ENCODE measurements at places on chromosomes 6 and 20.

GRCh38 chr6:149043476-149044130 is 273.9 kb upstream of the TAB2 start:
- DNase-seq, result no peak

- no peak for DNase-seq
Observed at GRCh38 chr6:71887744-71888230, 1.4 kb downstream of the RIMS1 start.

GRCh38 chr20:62752671-62753501 is 43.4 kb upstream of the MRGBP start:
- DNase-seq, result no peak

- DNase-seq, result no peak
Observed at GRCh38 chr20:17868151-17868550, 100.4 kb downstream of the SNX5 start.

- no peak for DNase-seq
Observed at GRCh38 chr6:33583591-33584155, 3.6 kb upstream of the BAK1 start.

DNA sequence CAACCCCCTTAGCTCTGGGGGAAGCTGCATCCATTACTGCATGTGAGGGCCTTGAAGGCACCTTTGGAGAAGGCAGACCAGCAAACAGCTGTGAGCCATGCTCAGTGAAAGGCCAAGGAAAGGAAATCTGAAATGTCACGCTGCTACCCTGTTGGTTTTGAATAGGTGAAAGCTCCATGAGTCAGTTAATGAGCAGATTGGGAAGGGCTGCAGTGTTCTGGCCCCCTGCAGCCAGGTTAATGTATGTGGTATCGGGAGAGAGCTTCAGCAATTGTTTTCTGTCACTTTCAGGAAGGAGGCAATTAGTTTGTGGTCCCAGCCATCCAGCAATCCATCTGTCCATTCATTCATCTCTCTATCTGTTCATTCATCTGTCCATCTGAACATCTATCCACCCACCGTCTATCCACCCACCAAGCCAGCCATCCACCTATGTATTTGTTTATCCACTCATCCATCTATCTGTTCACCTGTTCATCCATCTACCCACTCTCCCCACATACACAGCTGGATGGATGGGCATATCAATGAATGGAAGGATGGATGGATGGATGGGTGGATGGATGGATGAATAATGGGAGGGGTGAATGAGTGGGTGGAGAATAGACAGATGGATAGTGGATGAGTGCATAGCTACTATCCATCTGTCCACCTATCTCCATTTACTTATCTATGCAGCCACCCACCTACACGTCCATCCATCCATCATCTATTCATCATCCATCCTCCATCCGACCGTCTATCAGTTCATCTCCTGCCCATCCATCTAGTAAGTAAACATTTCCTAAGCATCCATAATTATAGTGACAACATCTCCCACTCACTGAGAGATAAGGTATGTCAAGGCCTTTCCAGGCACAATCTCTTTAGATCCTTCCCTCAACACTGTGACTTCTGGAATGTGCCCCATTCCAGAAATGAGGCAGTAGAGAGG is 16.0 kb downstream of the PCK1 start:
- no peak for DNase-seq

GRCh38 chr20:50224052-50224451 is 33.4 kb downstream of the CEBPB start:
- DNase-seq, result no peak

DNA sequence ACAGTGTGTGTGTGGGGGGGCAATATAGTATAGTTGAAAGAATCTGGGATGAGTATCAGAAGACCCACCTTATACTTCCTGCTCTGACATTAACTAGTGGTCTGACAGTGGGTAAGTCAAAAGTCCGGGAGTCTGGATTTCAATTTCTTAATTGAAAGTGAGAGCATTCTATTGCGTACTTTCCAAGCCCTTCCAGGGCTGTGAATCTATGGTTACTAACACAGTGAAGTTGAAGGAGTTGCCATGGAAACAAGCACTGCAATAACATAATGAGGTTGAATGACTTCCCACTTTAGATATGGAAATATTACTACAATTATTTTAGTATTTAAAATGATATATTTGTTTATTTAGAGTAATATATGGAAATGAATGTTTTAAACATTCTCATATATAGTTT is 80.2 kb downstream of the MLIP start:
- no peak for DNase-seq

DNA sequence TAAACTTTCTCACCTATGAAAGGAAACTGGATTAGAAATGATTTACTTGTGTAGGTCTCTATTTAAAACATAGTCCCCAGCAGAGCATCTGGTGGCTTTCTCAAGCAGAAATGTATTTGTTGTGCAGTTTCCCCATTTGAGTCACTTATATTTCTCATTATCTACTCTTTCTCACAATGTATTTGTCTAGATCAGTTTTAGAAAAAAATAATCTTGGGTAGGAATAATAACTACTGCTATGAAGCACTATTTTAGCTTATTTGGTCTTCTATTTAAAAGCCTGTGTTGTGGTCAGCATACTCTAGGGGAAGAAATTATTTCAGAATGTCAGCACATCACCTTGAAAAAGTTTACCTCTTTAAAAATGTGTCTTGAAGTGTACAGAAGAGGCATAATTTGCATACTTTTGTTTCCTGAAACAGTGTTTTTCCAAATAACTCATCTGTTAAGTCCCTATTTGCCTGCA is 60.9 kb upstream of the PRL start:
- DNase-seq, result no peak

DNA sequence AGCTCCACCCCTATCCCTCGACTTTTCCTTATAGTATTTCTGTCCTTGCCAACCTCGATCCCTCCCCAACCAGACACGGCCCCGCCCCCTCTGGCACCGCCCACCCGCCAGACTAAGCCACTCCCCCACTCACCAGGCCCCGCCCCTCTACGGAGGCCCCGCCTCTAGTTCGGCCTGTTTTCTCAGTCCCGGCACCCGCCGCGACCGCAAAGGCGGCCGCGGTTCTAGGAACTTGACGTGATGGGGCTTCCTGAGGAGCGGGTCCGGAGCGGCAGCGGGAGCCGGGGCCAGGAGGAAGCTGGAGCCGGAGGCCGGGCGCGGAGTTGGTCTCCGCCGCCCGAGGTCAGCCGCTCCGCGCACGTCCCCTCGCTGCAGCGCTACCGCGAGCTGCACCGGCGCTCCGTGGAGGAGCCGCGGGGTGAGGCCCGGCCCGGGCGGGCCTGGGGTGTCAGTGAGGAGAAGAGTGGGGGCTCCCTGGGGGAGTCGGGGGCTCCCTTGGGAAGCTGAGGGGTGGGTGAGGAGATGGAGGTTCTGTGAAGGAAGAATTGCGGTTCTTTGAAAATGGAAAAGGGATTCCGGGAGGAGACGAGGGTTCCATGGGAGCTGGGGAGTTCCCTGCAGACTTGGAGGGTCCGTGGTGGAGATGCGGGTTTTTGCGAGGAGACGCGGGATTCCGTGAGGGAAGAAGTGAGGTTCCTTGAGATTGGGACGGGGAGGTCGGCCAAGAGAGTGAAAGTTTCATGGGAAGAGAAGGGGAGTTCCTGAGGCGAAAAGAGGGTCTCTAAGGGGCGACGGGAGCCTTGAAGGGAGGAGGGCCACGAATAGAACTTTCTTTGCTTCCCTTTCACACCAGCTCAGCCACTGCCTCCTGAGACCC is at the start of gene ACSS2:
TSS of gene ACSS2 (plus strand) at position 207 of the 877 bp plus-strand sequence. CDS start at position 241, 34 bp downstream.
- DNase-seq, result no peak

- DNase-seq, result no peak
Observed at GRCh38 chr6:5656226-5656625, 350.5 kb downstream of the NRN1 start.

DNA sequence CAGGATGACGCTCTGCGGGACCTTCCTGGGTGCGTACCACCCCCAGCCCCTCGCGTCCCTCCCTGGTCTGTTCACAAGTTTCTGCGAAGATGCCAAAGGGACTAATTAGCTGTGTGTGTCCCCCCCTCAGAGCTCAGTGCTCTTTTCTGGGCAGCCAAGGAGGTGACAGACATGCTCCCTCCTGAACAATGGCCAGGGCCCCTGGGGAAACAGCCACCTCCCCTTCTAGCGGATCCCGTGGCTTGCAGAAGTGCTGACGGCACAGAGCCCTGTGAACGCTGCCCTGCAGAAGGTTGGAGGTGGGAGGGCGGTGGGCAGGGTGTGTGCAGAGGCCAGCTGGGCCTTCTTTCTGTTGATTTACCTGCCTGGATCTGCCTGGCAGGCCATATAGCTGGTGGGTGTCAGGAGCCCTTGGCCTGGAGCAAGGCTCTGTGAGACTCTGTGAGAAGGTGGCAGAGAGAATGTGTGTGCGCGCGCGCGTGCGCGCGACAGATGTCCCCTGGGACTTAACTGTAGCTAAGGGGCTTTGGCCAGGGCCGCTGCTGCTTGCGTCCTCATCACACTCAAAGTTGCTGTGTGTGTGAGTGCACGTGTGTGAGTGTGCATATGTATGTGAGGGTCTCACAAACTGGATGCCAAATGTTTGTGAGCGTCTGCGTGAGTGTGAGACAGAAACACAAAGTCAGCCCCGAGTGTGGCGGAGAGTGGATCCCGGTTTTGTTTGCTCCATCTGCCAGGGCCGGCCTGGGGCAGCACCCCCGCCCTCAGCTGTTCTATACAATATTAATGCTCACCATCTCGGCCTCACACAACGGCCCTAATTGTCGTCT is 3.5 kb upstream of the MYT1 start:
- DNase-seq, result no peak

- no peak for DNase-seq
Observed at GRCh38 chr6:54860739-54861138, 14.2 kb downstream of the FAM83B start.

DNA sequence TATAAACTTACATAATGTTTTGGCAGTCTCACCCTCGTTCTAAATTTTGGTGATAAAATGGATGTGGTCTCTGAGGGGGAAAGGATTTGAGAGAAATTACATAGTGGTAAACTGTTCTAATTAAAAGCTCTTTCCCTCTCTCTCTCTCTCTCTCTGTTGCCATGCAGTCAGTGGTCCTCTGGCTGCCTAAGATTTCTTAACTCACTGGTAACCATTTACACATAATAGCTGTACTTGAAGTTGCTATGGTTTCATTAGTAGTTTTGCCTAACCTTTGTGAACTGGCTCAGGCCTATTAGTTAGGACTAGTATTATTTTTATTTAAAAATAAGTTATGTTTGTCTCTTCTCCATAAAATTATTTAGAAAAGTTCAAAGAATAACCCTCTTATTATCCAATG is 42.0 kb downstream of the MAPK14 start:
- DNase-seq, result no peak

DNA sequence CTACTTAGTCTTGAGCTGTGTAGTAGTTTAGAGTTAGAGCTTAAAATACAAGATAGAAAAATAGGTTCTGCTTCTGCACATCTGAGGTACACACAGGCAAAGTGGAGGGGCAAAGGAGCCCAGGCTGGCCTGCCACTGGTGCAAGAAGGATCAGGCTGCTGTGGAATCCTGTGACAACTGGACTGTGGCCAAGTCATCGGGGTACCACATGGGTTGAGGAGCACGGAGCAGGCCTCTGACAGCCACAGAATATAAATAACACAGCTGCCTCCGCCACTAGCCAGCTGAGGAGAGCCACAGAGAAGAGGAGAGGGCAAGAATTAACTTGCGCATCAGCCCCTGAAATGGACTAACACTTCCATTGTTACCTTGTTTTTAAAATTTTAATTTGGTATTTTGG is 206.0 kb upstream of the MARCKS start:
- DNase-seq, result no peak

DNA sequence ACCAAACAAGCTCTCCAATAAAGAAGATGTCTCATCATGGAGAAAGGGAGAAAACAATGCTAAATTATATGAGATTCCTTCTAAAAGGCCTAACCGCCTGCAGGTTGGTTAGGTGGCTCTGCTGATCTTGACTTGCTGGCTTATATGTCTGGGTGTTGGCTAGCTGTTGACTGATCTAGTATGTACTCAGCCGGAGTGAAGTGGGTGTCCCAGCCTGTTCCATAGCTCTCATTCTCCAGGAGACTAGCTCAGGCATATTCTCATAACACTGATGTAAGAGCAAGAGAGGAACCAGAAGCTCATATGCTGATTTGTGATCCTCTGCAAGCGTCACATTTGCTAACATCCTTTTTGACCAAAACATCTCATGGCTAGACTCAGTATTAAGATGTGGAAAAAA is 473.0 kb downstream of the BMP2 start:
- no peak for DNase-seq

DNA sequence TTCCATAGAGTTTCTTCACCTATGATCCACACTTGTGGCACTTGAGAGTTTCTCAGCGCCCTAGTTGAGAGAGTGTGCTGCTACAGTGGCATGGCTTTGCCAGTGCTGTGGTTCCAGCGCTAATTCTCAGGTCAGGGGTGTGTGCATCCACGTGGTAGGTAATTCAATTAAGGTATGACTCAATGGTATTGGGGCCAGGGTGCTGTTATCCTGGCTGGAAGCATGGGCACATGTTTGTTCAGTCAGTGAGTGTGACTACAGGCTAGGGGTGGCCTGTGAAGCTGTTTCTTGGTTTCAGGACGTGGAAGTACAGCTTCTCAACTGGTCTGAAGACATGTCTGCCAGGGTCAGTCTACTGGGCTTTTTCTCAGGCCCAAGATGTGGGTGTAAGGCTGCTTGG is 3.0 kb upstream of the SEMG2 start:
- DNase-seq, result no peak

DNA sequence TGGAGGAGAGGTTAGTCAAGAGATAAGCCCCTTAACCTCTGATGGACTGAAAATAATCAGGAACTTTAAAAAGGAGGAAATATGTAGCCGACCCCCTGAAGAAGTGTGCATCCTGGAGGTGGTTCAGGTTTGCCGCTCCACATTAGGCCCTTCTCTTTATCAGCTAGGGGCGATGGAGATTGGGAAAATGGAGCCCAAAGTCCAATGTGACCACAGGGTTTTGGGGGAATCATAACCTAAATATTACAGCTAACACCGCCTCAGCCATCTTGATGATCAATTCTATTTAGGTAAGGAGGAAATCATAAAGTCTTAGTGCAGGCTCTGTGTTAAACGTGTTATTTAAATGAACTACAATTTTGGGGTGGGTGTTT is 1.2 kb downstream of the OGFRL1 start:
- DNase-seq, result no peak

GRCh38 chr20:49796600-49797343 is 15.9 kb upstream of the SLC9A8 start:
- no peak for DNase-seq

- no peak for DNase-seq
Observed at GRCh38 chr6:5751525-5752390, 255.0 kb downstream of the NRN1 start.

- DNase-seq, result no peak
Observed at GRCh38 chr20:62924442-62925075, 1.7 kb downstream of the DIDO1 start.

- no peak for DNase-seq
Observed at GRCh38 chr6:11229655-11230046, 2.8 kb downstream of the NEDD9 start.
